ENCODE measurements at places on chromosomes 16 and 17.

GRCh38 chr16:15916323-15916722 lies 27.9 kb upstream of the CEP20 start:
- no peak for DNase-seq

DNA sequence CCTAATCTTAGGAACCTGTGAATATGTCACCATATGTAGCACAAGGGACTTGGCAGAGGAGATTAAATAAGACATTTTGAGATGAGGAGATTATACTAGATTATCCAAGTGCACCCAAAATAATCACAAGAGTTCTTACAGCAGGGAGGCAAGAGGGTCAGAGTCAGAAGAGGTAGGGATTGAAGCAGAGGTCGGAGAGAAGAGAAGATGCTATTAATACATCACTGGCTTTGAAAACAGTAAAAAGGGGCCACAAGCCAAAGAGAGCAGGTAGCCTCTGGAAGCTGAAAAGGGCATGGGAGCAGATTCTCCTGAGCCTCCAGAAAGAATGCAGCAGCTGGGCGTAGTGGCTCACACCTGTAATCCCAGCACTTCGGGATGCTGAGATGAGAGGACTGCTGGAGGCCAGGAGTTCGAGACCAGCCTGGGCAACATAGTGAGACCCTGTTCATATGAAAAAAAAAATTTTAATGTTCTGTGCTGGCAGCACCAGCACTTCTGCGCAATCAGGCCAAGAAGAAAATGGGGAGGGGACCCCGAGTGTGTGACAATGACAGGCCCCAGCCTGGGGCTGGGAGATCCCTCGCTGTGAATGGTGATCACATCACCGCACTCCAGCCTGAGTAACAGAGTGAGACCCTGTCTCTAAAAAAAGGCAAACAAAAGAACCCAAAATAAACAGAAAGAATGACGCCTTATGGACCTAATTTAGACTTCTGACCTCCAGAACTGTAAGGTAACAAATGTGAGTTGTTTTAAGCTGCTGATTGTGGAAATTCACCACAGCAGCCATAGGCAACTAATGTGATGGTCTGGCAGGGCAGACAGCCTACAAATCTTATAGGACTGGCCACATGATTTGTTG lies 275.4 kb downstream of the MRTFB start:
- DNase-seq = no peak

DNA sequence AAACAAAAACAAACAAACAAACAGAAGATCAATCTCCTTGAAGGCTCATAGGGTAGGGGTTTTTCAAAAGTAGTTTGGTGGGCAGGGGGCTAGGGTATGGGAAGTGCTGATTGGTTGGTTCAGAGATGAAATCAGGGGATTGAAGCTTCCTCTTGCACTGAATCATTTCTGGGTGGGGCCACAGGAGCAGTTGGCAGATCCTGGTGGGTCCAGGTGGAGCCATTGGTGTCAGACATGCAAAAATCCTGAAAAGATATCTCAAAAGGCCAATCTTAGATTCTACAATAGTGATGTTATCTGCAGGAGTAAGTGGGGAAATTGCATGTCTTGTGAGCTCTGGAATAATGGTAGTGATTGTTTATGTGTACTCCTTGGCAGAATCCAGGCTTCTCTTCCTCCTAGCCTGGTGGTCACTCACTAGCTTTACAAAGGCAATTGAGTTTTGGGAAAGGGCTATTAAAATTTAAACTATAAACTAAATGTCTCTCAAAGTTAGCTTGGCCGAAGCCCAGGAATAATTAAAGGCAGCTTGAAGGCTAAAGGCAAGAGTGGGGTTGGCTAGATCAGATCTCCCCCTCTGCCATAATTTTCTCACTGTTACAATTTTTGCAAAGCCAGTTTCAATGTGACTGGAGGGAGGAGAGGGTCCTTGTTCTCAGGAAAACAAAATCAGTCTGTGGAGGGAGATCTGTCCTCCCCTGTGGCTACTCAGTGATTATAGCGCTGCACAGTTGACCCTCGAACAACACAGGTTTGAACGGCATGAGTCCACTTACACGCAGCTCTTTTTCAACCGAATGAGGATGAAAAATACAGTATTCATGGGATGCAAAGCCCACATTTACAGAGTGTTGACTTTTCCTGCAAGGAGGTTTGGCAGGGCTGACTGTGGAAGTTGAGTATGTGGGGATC lies 45.2 kb downstream of the RNF112 start:
- no peak for DNase-seq

DNA sequence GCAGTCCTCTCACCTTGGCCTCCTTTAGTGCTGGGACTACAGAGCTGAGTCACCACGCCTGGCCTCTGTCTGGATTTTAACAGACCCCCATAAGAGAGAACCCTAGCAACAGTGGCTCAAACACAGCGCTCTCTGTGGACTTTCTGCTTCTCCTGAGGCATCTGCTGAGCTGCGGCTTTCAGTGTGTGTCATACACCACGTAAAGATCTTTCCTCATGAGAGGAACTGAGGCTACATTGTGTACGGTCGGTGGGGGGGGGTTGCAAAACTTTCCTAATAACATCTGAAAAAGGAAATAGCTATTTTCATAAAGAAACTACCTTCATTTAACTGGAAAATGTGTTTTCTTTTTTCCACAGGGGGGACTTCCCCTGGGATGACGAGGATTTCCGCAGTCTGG lies 32.9 kb downstream of the DEF8 start:
- DNase-seq = no peak
